A549 treated with DMSO at 1 μM for 4 hours (cell line): ENCODE measurements at places on chromosomes 7 and 10. TPM values are rescaled to one million over a fixed set of nuclear protein-coding genes. Genes with fewer than 3 reads are reported as not detected.

The WDFY4 gene
- total RNA-seq: 0.01 TPM in 1 of 5 replicates, not detected in the others

The MRPS16 gene
- 141 to 192 TPM (median 175 TPM) in 5 replicates for total RNA-seq

The MEOX2 gene
- not detected in 5 replicates for total RNA-seq

The SEMA3D gene
- total RNA-seq: 0.03 to 0.05 TPM (median 0.03 TPM) in 3 of 5 replicates, not detected in the others

The NEUROD6 gene
- total RNA-seq: not detected in 5 replicates
